ENCODE measurements at places on chromosomes 7 and 10. TPM values are rescaled to one million over a fixed set of nuclear protein-coding genes. Genes with fewer than 3 reads are reported as not detected.

PON1 gene
- total RNA-seq: not detected

PCDH15 gene
- not detected for total RNA-seq

FKBP6 gene
- total RNA-seq: not detected

NEBL gene
- 203 TPM for total RNA-seq

COPS6 gene
- 71.5 TPM for total RNA-seq

SSMEM1 gene
- total RNA-seq: not detected

COX15 gene
- total RNA-seq: 51.4 TPM

CCDC186 gene
- 43.3 TPM for total RNA-seq

SPDYE16 gene
- total RNA-seq: 0.33 TPM

HMX3 gene
- total RNA-seq: not detected

CCL24 gene
- not detected for total RNA-seq

HOXA1 gene
- total RNA-seq: 0.67 TPM

NUDT5 gene
- total RNA-seq: 57.9 TPM

FOXI2 gene
- not detected for total RNA-seq

SLC13A1 gene
- total RNA-seq: not detected

CTAGE8 gene
- 11.9 TPM for total RNA-seq

NUDT13 gene
- total RNA-seq: 3.4 TPM

LRRC17 gene
- 3.1 TPM for total RNA-seq

FZD8 gene
- total RNA-seq: 21.5 TPM

SPRN gene
- total RNA-seq: not detected

NUTM2E gene
- not detected for total RNA-seq

TMEM184A gene
- total RNA-seq: 0.45 TPM

SORCS1 gene
- total RNA-seq: 5.8 TPM

NEUROD6 gene
- total RNA-seq: not detected

VGF gene
- not detected for total RNA-seq
